Common myeloid progenitor, CD34-positive (primary cell): ENCODE measurements at places on chromosomes 11 and 22.

DNA sequence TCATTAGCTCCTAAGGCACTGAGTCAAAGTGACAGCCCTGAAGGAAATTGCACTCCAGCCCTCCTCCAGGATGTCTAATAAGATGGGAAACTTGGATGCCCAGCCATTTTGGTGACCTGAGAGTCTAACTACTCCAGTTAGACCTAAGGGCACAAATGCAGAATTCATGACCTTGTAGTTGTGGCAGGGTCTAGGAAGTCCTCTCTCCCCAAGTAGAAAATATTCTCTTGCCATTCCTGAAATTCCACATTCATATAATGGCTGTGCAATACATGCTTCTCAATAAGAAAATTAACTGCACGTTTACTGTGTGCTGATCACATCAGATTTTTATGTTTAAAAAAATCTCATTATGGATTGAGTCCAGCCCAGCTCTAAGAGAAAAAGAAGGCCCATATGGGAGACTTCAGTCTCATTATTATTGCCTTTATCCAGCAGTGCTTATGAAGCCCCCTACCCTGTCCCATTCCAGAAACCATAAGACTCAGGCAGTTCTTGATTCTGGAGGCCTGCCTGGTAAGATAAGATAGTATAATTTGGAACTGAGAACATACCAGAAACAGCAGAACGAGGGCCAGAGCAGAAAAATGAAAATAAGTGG lies 133.7 kb upstream of the LDLRAD3 start:
- peak; percentile 14 for DNase-seq

GRCh38 chr11:66417000-66417399 lies 3.8 kb upstream of the NPAS4 start:
- no peak for DNase-seq

- no peak for DNase-seq
Observed at GRCh38 chr11:92656783-92657182, 312.7 kb upstream of the MTNR1B start.

DNA sequence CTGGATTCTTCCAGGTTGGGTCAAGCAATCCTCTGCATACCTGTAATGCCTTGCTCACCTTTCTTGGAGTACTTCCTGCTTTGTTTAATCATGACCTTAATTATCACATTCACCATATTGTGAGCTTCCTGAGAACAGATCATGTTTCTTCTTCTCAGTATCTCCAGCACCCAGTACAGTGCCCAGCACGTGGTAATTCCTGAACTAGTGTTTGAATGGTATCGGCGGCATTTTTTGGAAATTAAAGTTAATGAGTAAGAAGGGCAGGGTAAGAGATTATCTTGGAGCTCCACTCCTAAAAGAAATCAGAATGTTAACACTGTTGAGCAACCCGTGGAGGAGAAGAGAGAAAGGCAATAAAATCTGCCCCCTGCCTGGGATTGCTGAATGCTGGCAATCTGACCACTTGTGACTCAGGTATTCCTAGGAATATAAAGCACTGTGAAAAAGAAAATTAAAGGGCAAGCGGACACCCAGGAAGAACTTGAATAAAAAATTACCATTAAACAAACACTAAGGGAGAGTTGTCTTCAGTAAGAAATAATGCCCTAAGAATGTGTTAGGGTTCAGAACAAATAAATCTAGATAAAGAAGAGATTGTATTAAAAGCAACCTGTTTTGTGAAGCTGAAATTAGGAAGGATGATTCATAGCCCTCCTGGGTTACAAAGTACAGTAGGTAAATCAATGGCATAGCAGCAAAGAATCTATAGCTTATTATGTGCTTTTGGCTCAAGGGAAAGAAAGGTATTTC lies 92.9 kb downstream of the PDHX start:
- no peak for DNase-seq

GRCh38 chr11:47886096-47886495 lies 37.9 kb upstream of the NUP160 start:
- DNase-seq = peak; percentile 66

- no peak for DNase-seq
Observed at GRCh38 chr22:22180738-22181285, 63.8 kb upstream of the VPREB1 start.

GRCh38 chr11:16049611-16050010 lies 306.7 kb downstream of the SOX6 start:
- DNase-seq = no peak

DNA sequence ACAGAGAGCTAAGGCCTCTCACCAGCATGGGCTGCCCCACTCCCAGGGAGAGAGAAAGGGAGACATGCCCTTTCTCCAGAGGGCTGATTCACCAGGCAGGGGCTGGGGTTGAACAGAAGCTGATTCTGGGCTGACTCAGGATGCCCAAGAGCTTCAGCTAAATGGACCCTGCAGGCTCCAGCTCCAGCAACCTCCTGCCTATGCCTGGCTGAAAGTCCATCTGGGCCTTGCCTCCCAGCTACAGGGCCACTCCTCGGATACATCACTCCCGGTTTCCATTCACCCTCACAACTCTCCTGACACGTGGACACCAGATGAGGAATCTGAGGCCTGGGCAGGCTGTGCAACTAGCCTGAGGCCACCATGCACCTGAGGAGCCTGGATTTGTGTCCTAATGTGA lies 215.5 kb downstream of the BUD13 start:
- no peak for DNase-seq

DNA sequence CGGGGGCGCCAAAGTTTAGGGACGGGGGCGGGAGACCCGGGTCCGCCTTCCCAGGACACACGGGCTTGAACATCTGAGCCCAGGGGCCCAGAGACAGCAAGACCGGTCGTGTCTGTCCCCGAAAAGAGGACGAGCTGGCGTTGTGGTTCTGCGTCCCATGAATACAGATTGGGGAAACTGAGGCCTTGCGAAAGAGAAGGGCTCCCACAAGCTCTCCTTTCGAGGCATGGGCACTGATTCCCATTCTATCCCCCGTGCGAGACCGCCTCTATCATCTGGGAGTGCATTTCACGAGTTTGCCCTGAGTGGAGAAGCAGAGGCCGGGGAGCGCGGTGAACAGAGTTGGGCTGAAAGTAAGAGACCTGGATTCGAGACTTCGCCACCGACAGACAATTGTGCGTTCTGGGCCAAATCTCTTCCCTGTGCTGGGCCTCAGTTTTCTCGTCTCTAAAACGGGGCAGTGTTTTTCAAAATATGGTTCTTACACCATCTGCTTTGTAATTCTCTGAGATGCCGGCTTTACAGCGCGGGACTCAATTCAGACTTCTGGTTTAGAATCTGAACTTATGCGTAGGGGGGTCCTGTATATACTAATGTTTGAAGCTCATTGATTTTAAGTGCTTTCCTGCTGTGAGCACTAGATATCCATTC lies 471 bp downstream of the RNF185 start:
- DNase-seq = no peak

- no peak for DNase-seq
Observed at GRCh38 chr11:120682866-120683265, 171.3 kb downstream of the GRIK4 start.

DNA sequence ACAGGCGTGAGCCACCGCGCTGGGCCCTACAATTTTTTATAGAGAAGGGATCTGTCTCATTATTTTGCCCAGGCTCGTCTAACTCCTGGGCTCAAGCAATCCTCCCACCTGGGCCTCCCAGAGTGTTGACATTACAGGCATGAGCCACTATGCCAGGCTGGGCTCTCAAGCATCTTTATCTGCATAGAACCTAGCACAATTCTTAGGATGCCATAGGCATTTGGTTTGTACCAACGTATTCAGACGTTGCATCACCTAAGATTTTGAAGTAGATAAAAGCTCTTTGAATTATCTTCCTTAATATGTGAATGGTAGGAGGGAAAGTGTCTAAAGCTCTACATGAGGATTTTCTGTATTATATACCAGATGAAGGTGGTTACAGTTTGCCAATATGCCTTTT lies 30.5 kb downstream of the RTN3 start:
- DNase-seq = no peak

DNA sequence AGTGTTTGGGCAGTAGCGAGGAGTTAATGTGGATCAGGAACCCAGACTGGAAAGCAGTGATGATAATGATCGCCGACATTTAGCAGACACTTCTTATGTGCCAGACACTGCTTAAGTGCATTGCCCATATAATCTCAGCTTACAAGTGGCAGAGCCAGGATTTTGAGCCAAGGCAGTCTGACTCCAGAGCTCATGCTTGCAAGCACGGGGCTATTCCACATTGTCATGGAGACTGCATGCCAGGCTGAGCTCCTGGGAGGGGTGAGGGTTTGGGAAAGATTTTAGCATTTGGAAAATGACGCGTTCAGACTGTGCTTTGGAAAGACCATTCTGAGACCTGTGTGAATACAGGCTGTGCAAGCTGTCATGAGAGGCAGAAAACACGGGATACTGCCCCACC lies 302.7 kb downstream of the DDX10 start:
- DNase-seq = no peak

DNA sequence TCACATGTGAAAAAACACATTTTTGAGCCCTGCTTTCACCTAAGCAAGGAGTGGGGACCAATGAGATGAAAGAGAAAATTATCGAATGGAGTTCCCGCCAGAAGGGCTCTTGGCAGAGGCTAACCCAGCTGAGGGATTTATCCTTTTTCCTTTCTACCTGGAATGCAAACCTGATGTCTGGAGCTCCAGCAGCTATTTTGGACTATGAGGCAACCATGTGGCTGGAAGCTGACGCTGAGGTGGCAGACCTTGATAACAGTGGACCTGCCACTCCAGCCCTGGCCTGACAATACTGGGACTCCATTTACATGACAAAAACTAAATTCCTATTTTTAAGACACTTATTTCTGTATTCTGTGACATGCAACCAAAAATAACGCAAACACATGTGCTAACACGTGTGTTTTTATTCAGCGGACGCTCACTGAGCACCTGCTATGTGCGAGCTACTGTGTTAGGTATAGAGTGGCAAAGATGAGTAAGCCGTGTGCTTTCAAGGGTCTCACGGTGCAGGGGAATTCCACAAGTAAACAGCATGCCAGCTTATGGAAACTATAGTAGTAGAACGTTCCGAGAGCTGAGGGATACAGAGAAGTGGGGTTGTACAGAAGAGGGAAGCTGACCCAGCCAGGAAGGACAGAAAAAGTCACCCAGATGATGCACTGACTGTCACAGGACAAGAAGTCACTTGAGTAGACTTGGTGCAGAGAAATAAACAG lies 19.1 kb upstream of the ISX start:
- DNase-seq = no peak

- no peak for DNase-seq
Observed at GRCh38 chr22:39205344-39206021, 39.3 kb downstream of the PDGFB start.

DNA sequence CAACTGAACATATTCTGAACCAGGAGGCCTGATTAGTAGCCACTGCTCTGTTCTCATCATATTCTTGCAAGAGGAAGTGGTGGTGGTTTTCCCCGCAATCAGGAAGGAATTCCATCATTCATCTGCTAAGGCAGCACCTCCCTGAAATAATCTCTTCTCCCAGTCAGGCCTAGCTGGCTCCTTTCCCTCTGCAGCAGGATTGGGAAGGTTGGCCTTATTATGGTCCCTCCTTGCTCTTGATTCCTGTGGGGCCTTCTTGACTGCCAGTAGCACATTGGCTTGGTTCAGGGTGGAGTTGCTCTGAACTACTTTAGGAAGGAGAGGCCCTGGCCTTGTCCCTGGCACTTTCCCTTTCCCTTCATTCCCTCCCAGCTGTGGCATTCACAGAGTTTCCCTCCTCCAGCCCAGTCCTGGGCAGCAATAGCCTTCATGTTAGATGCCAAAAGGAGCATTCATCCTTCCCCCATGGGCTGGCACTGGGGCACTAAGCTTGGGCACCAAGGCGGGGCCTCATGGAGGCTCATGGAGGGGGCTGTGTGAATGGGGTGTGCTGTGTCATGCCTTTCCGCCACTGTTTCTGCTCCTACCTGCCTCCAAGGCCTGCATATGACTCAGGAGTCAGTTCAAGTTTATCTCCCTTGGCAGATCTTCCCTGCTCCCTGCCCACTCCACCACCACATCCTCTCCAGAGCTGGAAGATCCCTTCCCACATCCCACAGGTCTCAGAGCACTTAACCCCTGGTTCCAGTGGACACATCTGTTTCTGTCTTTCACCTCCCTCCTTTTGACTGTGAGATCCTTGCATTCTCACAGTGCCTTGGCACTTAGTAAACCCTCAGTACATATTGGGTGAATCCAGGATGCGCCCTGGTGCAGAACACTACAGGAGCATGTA lies 27.6 kb upstream of the CD44 start:
- peak; percentile 87 for DNase-seq

- DNase-seq = peak; percentile 63
Observed at GRCh38 chr22:42860968-42861367, 3.9 kb upstream of the ARFGAP3 start.

GRCh38 chr11:44659641-44660040 lies 67.1 kb upstream of the TSPAN18 start:
- no peak for DNase-seq

DNA sequence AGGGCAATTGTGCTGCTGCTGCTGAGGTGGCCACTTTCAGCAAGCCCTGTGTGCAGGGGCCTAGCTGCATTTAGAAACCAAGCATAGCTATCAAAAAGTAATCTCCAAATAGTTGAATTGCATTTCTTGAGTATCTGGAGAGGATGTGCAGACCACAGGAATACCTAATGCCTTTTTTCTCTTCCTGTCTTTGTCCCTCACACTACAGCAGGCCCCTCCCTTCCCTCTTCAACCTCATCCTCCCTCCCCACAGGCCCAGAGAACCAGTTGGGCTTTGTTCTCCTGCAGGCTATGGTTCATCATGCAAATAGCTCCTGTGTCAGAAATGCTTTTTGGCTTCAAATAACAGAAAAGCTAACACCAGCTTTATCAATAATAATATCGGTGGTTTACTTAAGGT lies 47.7 kb downstream of the DKK3 start:
- peak; percentile 44 for DNase-seq

DNA sequence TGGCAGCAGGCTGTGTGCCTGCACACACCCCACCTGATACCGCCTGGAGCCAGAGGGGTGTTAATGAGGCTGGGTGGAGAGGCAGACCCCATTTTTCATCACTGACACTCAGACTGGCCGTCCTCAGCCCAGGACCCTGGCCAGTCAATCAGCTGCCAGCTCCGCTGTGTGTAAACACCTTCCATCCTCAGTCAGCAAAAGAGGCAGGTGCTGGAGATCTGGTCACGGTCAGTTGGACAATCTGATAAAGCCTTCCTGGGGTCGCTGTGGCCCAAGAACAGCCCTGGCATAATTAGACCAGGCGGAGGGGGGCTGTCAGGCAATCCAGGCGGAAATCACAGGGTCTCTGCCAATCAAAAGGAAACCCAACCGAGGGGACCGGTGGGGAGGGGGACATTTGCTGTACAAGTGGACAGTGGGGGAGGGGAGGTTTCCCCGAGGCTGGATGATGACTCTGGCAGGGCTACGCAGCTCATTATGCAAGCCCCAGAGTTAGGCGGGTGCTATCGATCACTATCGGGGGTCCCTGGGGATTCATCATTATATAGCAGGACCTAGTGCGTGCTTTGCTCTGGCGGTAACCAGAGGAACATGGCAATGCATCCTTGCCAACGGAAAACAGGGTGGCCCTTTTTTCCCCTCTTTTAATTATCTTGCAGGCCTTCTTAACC lies 72.9 kb downstream of the ABTB2 start:
- no peak for DNase-seq

GRCh38 chr11:74662487-74663103 lies 68.6 kb downstream of the CHRDL2 start:
- DNase-seq = no peak

- no peak for DNase-seq
Observed at GRCh38 chr11:129610545-129610944, 205.1 kb upstream of the TMEM45B start.

GRCh38 chr11:67657300-67657699 lies 6.8 kb upstream of the ACY3 start:
- DNase-seq = no peak

GRCh38 chr22:48795664-48796063 lies 1032.0 kb downstream of the BRD1 start:
- DNase-seq = no peak

GRCh38 chr11:67117672-67118180 lies 1.3 kb upstream of the KDM2A start:
- DNase-seq = peak; percentile 58
